Activated gamma-delta T cell treated with Interleukin-2 at 50 U/mL for 16 hours (primary cell): ENCODE measurements at places on chromosomes 4 and X.

DNA sequence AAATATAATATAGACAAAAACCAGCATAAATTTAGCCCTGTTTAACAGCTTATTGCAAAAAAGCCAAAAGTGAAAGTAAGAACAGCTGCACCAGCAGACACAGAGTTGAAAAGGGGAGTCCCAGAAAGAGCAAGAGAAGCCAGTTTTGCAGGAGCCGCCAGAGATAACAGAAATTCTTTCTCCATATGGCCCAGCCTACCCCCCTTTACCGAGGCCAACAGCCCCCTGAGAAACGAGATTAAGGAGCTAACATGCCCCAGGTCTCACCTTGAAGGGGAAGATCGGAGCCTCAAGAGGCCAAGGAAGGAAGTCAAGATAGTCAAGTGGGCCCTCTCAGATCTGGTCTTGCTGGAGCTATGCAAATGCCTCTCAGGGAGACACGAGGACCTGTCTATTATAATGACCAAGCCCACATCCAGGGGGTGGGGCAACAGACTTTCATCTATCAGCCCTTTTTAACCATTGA is 4.8 kb downstream of the ACOX3 start:
- DNase-seq, result no peak

- DNase-seq, result no peak
Observed at GRCh38 chr4:22192084-22192511, 243.5 kb upstream of the KCNIP4 start.

- no peak for DNase-seq
Observed at GRCh38 chr4:128516301-128516969, 228.8 kb upstream of the PGRMC2 start.

GRCh38 chr4:48589098-48589445 is 99.0 kb downstream of the ZAR1 start:
- no peak for DNase-seq

- no peak for DNase-seq
Observed at GRCh38 chrX:4550018-4550417, 836.6 kb upstream of the PRKX start.

DNA sequence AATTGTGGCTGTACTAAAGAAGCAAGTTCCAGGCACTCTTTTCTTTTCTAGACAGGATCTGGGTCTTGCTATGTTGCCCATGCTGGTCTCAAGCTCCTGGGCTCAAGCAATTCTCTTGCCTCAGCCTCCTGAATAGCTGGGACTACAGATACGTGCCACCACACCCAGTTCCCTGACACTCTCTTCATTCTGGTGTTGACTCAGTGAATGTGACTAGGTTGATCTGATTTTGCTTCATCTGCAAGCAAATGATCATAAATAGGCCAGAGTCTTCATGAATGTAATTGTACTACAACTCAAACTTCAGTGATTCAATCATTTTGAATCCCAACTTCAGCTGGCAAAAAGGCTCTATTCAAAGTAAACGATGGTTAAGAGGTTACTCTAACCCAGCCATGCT is 78.5 kb downstream of the APBB2 start:
- no peak for DNase-seq

DNA sequence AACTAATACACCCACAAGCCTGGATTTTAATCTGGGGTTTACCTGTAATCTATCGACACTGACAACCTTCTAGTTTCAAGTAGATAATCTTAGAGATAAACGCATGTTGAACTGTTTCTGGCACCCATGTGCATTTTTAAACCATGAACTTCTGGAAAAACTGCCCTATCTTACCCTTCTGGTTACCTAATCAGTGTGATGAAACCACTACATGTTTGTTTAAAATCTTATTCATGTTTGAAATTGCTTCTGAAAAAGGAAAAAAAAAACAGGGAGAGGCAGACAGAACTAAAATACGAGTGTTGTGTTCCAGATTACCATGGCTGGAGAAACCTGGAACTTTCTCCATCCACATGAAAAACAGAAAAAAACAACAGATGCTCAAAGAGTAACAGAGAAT is 139.3 kb downstream of the MID1IP1 start:
- DNase-seq, result no peak

GRCh38 chrX:52839137-52839536 is 28.1 kb downstream of the XAGE5 start:
- DNase-seq, result no peak

DNA sequence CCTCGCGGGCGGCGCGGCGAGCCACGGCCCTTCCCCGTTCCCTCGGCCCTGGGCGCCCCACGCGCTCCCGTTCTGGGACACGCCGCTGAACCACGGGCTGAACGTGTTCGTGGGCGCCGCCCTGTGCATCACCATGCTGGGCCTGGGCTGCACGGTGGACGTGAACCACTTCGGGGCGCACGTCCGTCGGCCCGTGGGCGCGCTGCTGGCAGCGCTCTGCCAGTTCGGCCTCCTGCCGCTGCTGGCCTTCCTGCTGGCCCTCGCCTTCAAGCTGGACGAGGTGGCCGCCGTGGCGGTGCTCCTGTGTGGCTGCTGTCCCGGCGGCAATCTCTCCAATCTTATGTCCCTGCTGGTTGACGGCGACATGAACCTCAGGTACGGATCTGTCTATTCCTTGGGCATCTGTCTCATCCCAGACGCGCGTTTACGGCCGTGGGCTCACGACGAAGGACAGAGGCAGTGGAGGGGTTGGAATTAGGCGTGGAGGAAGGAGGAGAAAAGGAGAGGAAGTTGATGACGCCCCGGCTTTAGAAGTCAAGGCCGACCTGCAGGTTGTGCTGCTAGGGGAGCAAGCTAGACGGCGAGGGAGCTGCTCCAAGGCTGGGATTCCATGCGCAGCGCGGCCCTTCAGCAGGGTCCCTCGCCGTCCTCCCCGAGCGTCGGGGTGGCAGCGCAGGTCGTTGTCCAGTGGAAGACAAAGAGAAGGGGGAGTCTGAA is 792 bp downstream of the SLC10A4 start:
- no peak for DNase-seq

GRCh38 chr4:83378419-83378818 is 43.8 kb upstream of the HPSE start:
- no peak for DNase-seq

DNA sequence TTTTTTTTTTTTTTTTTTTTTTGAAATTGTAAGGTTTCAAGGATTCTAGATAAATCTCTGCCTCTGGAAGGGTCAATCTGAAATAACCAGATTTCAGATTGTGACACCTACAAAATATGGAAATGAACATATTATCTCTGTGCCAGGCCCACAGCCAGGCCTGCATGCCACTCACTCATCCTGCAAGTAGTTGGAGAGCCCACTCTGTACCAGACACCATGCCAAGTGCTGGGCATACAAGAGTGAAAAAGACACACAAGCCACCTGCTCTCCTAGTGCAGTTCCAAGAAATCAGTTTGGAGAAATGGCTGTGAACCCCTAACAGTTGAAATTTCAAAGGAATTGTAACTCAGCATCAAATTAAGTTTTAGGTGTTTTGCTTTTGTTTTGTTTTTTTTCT is 145.9 kb upstream of the NOCT start:
- no peak for DNase-seq

DNA sequence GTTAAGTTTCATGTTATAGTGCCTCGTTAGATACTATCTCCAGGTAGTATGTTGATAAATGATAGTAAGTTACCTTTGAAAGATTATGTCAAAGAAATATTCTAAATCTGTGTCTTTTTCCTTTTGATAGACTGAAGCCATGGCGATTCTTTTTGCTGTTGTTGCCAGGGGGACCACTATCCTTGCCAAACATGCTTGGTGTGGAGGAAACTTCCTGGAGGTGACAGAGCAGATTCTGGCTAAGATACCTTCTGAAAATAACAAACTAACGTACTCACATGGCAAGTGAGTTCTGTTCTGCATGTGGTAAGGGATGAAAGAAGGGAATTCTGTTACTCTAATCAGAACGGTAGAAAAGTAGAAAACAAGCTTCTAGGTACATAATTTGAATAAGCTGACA is 8.2 kb downstream of the VAMP7 start:
- no peak for DNase-seq

GRCh38 chr4:31983677-31984076 is 1263.5 kb downstream of the PCDH7 start:
- no peak for DNase-seq

DNA sequence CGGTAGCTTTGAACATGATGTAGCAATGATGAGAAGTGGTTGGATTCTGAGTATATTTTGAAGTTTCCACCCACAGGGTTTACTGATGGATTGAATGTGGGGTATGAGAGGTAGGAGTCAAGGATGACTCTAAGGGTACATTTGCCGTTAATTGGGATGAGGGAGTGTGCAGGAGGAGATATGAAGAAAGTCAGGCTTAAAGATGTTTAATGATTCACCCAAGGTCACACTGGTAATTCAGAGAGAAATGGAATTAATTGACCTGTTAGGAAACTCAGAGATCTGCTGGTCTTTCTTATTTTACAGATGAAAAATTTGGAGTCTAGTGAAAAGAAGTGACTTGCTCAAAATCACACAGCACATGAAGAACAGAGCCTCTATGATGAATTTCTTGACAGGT is 390.7 kb downstream of the GBA3 start:
- no peak for DNase-seq
